ENCODE measurements at places on chromosomes 6 and 20.

GRCh38 chr20:38798266-38798665, 7.2 kb upstream of the PPP1R16B start:
- no peak for DNase-seq

DNA sequence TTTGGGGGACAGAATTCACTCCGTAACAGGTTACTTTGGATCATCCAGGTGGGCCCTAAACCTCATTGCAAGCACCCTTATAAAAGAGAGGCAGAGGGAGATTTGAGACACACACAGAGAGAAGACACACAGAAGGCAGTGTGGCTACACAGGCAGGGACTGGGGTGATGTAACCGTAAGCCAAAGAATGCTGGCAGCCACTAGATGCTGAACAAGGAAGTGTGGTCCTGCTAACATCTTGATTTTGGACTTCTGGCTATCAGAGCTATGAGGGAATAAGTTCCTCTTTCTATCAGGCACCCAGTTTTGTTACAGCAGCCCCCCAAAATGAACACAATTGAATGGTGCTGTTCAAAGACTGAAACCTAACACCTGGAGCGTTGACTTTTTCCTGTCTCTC, 191.3 kb upstream of the MYLIP start:
- no peak for DNase-seq

DNA sequence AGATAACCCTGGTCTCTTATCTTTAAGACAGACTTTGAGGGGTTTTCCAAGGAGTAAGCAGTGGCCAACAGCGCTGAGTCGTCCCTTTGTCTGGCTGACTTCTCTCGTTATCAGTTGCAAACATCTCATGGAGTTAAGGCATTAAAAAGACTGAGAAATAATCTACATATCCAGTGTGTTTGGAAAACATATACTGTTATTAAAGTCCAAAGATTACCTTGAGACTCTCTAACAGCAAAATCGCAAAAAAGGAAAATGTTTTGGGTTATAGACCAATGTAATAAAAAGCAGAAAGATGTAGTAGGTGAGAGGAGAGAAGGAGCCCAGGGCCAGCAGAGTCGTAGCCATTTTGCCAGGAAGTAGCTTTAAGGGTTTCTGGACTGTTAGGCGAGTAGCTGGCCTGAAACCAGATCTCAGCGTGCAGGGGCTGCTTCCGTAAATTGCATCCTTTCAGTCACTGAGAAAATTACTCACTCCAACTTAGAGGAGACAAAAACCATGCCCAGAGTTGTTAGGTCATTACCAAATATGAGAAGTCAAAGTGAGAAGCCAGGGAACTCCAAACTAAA, 24.6 kb downstream of the MYLK4 start:
- no peak for DNase-seq

DNA sequence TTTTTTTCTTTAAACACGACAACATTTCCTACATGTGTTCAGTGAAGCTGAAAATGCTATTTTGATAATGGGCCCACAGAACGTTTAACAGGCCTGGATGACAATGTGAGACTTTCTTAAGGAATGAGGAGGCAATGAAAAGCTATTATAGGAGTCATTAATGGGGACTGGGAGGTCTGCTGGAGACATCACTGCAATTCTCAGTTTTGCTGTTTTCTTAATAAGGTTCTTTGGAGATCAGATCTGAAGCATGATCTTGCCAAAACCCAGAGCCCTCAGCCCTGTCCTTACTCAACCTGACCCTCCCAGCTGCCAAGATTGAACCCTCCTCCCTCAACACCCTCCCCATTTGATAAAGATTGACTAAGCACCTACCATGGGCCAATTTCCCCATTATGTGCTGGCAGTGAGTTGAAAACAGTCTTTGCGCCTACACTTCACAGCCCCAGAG, 353.1 kb downstream of the MAFB start:
- DNase-seq = no peak

DNA sequence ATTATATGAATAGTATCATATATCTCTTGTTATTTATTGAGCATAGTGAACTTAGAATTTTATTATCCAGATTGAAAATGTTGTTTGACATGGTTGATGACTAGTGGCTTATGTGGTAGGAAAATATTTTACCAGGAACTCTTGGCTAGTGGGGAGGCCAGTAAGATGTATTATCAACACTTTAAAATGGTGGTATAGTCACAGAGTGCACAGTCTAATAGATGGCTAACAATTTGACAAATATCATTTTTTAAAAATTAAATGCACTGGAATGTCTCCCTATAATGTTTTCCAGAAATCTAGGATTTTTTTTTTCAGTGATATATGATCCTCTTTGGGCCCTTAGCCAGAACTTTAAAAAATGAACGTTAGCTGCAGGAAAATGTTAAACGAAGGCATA, 26.9 kb upstream of the EYA4 start:
- no peak for DNase-seq

DNA sequence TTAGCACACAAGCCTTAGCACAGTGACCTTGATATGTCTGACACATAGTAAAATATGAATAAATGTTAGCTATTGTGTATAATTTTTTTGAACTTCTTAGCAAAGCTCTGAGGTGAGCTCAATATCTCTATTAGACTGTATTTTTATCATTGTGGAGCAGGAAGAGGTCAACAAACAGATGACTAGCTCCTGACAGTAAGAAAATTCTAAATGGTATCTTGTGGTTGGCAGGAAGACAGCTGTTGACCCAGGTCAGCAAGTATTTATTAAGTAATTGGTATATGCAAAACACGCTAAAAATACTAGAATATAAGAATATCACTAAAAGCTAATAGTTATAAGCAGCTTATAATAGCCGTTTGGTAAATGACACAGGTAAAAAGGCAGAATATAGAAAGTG, 77.5 kb upstream of the MARCKS start:
- DNase-seq = no peak

GRCh38 chr6:18985061-18985460, 597.9 kb downstream of the RNF144B start:
- no peak for DNase-seq

DNA sequence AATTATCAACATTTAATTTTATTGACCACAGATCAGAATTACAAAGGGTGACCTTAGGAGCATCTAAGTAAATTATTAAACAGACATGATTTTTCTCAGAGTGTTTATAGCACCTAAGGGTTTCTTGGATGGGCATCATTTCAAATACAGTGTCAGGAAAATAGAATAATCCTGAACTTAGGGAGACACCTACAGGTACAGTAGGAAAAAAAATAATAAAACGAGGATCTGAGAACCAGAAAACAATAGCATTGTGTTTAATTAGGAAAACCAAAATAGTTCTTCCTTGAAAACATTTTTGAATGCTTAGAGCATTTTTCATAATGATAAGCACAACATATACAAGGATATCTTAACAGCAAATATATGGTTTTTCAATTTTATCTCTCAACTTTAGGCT, 39.2 kb downstream of the MMUT start:
- DNase-seq = no peak

DNA sequence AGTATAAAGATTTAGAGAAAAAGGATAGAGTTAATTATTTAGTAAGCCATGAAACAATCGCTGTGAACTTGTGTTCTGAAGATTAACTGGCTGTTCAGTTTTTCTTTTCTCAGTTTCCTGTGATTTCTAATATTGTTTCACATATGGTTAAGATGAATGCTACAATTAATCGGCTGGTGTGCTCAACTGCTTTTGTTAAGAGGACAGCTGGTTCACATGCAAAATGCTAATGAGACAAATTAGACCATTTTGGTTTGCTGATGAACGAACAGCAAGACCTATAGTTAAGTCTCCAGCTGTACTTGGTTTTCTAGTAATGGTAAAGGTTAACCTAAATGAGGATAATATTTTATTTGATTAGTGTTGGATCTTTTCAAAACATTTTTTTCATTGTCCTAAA, 10.8 kb upstream of the NHSL1 start:
- no peak for DNase-seq

- no peak for DNase-seq
Observed at GRCh38 chr6:155980014-155980767, 524.6 kb upstream of the NOX3 start.

GRCh38 chr6:52696418-52696817, 25.5 kb downstream of the TMEM14A start:
- DNase-seq = no peak

GRCh38 chr6:169092375-169092774, 161.3 kb downstream of the THBS2 start:
- DNase-seq = no peak

DNA sequence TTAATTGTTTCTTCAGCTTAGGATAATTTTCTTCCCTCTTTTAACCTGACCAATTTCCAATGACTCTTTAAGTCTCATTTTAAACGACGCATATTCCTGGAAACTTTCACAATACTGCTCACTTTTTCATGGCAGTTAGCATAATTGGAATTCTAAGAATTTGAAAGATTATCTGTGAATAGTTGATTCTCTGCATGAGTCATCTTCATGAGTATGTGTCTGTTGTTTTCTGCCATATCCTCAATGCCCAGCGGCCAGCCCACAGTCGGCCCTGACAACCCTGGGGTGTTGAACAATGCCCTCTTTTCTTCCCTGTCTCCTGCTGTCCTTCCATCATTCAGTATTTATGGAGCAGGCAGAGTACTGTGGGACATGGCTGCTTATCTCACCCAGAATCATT, 554.2 kb downstream of the CDH26 start:
- DNase-seq = peak; percentile 29

DNA sequence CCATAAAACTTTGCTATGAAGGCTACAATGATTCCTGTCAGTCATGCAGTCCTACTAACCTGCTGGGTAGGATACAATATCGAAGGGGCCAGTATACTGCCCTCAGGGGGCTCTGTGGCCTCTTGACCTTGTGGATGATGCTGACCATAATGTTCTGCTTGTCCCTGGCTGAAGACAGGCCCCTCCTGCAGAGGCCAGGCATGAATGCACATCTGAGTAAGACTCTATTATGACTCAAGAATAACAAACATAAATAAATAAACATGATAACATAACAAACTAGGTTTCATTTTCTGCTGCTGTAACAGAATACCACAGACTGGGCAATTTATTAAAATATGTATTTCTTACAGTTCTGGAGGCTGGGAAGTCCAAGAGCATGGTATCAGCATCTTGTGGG, 44.0 kb upstream of the POU5F1 start:
- no peak for DNase-seq

DNA sequence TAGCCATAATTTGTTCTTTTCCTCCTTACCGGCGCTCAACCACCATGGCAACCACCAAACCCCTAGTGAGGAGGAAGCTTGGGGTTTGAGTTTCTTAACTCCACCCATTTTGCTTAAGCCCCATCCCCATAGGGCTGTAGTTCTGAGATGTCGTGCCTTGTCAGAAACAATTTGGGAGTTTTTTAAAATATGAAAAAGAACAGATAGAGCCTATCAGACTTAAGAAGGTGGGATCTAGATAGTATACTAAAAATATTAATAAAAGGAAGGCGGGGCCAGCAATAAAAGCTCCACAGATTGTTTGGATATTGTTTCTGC, 5.6 kb downstream of the BRD2 start:
- DNase-seq = no peak

- no peak for DNase-seq
Observed at GRCh38 chr6:129895692-129896091, 34.6 kb upstream of the TMEM244 start.

DNA sequence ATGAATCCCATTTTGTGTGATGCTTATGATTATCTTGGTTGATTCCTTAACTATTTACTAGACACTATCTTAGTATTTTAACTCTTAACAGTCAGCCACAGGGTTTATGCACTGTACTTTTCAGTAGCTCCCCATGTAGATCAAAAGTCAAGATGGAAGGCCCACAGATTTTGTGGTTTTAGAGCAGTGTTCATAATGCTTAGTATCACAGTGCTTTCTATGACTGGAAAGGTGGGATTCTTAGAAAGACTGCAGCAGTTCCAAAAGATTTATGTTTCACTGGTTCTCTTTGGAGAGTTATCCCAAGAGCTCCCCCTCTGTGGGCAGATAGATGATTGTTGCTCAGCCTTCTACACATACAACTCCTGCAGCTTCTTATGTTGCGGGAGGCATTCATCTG, 34.5 kb downstream of the ANKRD6 start:
- no peak for DNase-seq

DNA sequence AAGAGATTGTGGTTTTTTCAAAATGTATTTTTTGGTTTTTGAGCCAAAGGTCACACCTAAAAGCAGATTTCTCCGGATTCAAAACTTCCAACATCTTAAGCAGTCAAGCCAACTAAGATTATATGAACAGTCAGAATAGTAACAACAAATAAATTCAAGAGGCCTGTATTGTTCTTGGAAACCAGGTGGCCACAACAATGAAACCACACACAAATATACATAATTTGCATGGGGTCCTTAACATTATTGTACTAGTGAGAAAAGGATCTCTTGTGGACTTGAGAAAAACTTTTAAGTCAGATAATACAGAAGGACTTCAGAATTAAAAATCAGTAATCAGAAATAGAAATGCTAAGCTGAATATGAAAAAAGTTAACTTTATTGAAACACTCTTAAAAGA, 40.6 kb downstream of the NOL7 start:
- DNase-seq = no peak

- DNase-seq = no peak
Observed at GRCh38 chr20:1081891-1082290, 36.5 kb upstream of the PSMF1 start.

- peak; percentile 62 for DNase-seq
Observed at GRCh38 chr20:62953839-62954703, 1.6 kb downstream of the SLC17A9 start.

- no peak for DNase-seq
Observed at GRCh38 chr6:14873101-14873500, 372.8 kb upstream of the JARID2 start.

DNA sequence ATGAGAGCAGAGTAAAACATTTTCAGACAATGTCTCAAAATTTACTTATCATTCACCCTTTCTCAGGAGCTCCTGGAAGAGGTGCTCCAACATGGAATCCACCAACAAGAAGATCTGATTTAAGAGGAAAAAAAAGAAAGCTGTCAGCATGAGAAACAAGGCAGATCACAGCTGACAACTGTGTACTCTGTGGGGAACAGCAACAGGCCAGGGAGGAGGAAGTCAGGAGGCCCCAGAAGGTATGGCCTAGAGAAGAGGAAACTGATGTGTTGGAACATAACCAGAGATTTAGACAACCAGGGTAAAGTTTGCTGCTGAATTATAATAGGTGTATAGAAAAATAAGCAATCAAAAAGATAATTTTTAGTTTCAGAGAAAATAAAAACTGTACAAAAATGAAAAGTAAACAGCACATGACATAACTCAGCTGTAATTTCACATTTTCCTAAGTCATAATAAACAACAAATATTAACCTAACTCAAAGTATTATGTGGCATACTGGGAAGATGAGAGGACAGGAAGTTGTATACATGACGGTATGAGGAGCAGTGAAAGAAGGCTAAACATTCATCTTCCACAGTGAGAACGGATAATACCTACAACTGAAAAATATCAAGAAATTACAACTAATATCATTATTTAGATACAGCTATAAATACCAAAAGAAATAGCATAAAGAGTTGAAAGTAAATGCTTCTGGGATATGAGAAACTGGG, 113.6 kb upstream of the EMILIN3 start:
- no peak for DNase-seq

DNA sequence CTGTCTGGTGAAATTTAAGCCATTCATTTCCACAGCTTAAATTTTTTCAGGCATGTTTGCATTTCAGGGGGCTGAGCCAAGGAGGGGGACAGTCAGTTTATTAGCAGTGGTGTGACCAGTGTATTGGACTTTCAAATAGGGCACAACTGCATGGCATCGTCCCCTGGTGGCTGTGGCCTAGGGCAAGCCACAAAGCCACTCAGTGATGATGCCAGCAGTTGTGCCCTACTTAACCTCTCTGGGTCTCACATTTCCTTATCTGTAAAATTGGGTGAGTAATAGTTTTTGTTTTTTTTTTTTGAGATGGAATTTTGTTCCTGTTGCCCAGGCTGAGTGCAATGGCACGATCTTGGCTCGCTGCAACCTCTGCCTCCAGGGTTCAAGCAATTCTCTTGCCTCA, 48.0 kb downstream of the CDC5L start:
- DNase-seq = no peak

- no peak for DNase-seq
Observed at GRCh38 chr6:5986861-5987260, 19.9 kb downstream of the NRN1 start.
